ENCODE measurements at places on chromosomes 12 and 14. TPM values are rescaled to one million over a fixed set of nuclear protein-coding genes. Genes with fewer than 3 reads are reported as not detected.

The EPS8 gene
- total RNA-seq: 37.8 TPM

The PLEKHD1 gene
- 0.15 TPM for total RNA-seq

The RNASE3 gene
- not detected for total RNA-seq

The FOXN4 gene
- not detected for total RNA-seq

The HPD gene
- total RNA-seq: not detected

The CIDEB gene
- not detected for total RNA-seq

The ADAM20 gene
- 0.17 TPM for total RNA-seq

The ITPR2 gene
- 4.0 TPM for total RNA-seq

The M6PR gene
- total RNA-seq: 112 TPM
